ENCODE measurements at places on chromosomes 3 and 15.

DNA sequence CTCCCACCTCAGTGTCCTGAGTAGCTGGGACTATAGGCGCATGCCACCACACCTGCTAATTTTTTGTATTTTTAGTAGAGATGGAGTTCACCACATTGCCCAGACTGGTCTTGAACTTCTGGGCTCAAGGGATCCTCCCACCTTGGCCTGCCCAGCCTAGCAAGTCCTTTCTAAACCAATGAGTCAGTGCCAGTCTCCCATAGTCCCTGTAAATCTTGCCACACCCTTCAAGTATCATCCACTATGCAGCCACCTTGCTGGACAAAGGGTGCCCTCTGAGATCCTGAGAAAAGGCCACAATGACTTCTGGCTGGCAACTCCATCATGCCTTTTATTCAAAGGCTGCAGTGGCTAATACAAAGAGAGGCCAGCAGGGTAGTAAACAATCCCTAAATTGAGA lies 184.0 kb downstream of the ABHD5 start:
- no peak for DNase-seq

- peak; percentile 40 for DNase-seq
These were observed 72.3 kb downstream of the TAMM41 start for GRCh38 chr3:11774296-11774877.

- DNase-seq, result no peak
These were observed 13.9 kb downstream of the OR5H15 start for GRCh38 chr3:98180319-98180890.

- no peak for DNase-seq
These were observed 280.7 kb downstream of the MFSD1 start for GRCh38 chr3:159082519-159082918.

DNA sequence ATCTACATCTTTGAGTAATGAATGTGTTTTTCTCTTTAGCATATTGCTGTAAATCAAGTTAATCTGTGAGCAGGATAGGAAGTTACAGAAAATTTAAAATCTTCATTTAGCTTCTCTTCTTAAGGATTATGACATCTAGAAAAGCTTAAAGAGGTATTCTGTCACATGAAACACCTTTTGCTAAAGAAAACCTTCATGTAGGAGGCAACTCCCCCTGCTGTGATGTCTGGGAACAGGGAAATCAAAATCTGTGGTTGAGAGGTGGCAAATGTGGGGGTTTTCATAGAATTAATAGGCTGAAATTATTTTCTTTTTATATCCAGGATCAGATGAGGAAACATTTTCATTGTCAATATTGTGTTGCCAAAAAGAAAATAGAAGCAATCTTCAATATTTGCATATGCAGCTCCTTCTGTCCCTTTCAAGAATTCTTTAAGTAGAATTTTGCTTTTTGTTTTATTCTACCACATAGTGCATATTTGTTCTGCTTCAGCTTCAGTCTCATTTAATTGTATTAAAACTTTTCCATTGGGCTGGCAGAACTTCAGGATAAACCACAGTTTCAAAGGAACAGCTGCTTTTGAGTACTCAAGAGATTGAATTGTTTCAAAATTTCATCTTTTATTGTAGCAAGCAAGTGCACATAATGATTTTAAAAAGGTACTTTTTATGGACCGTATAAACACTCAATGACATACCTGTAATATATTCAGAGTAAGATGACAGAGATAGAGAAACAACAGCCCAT lies 128.4 kb downstream of the RAP2B start:
- peak; percentile 61 for DNase-seq

GRCh38 chr3:38617137-38617536 lies 32.4 kb downstream of the SCN5A start:
- DNase-seq, result no peak

GRCh38 chr3:133457025-133457424 lies 57.2 kb downstream of the BFSP2 start:
- no peak for DNase-seq

GRCh38 chr3:139745831-139746230 lies 68.1 kb upstream of the NMNAT3 start:
- DNase-seq, result no peak

GRCh38 chr15:81502439-81502838 lies 128.4 kb upstream of the TMC3 start:
- no peak for DNase-seq

- no peak for DNase-seq
These were observed 21.1 kb downstream of the CCDC32 start for GRCh38 chr15:40543631-40544294.

DNA sequence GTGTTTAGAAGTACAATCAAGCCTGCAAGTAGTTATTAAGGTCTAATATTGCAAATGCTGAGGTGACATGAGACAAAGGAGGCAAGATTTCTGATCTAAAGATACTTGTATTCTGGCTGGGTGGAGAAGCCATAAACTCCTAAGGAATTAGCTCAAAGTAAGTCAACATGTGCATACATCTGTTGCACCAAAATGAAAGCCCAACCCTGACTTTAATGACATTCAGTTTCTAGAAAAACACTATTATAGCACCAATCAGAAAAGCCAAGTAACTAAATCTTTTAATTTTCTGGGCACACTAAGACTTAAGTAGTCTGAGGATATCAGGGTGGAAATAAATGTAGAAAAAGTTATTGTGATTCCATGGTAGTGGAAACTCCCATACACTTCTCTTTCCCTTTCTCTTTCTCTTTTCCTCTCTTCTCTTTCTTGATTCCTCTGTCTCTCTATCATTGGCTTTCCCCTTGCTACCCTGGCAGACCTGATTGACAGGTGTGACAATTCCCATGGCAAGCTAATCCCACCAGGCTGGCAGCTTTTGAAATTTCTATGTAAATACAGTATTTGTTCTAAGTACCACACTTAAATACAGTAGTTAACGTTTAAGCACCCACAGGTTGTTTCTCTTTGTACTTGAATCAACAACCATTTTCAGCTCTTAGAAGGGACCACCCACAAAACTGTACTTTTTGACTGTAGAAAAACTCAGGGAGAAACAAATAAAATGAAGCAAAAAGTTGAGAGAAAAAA lies 528.4 kb upstream of the SEMA6D start:
- DNase-seq, result no peak

GRCh38 chr3:62100282-62100989 lies 272.9 kb downstream of the FEZF2 start:
- DNase-seq, result peak; percentile 58

- peak; percentile 60 for DNase-seq
These were observed 150.9 kb upstream of the MCTP2 start for GRCh38 chr15:94080416-94080815.
